ENCODE measurements at places on chromosomes 12 and 14. TPM values are rescaled to one million over a fixed set of nuclear protein-coding genes. Genes with fewer than 3 reads are reported as not detected.
A peak's percentile ranks its signal among the peaks of the same experiment; 100 is the strongest.

- no peak overlapping the region for H3K27ac ChIP-seq
- no peak overlapping the region for H3K4me3 ChIP-seq
- no peaks in the 10 kb centered on the region for H3K36me3 ChIP-seq
- no peak for DNase-seq
- H3K4me1 ChIP-seq = peaks cover 18% of the 10 kb centered on the region
These were observed 5.5 kb upstream of the CCDC197 start for GRCh38 chr14:93991649-93992048.

- no peak overlapping the region for H3K27ac ChIP-seq
- H3K4me1 ChIP-seq = peaks cover 50% of the 10 kb centered on the region
- H3K36me3 ChIP-seq = no peaks in the 10 kb centered on the region
- no peak for DNase-seq
- no peak overlapping the region for H3K4me3 ChIP-seq
- H3K27me3 ChIP-seq = no peaks in the 10 kb centered on the region
These were observed 3.8 kb downstream of the ACSS3 start for GRCh38 chr12:81081726-81082125.

DNA sequence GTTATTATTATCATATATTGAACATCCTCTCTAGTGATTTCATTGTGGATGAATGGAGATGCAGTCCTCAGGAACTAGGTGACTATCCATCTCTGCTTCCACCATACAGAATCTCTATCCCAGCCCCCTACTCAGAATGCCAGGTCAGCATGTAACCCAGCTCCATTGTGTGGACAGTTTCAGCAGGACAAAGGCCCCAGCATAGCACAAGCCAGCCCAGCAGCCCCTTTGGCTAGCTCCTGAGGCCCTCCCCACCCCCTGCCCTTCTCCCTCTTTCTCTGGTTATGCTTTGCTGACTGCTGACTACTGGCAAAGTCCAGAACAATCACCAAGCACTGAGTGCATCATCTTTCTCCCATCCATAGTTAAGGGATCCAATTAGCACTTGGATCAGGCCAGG lies 5.8 kb upstream of the SPRYD4 start:
- DNase-seq = peak; percentile 30
- no peaks in the 10 kb centered on the region for H3K36me3 ChIP-seq
- no peaks in the 10 kb centered on the region for H3K27me3 ChIP-seq
- peak overlapping the region; percentile 52 for H3K4me3 ChIP-seq

GRCh38 chr12:132484891-132485441 lies 5.0 kb upstream of the FBRSL1 start:
- peaks cover 40% of the 10 kb centered on the region for H3K27me3 ChIP-seq
- H3K36me3 ChIP-seq = no peaks in the 10 kb centered on the region
- H3K27ac ChIP-seq = no peak overlapping the region
- peaks cover 8% of the 10 kb centered on the region for H3K4me1 ChIP-seq
- no peak for DNase-seq

DNA sequence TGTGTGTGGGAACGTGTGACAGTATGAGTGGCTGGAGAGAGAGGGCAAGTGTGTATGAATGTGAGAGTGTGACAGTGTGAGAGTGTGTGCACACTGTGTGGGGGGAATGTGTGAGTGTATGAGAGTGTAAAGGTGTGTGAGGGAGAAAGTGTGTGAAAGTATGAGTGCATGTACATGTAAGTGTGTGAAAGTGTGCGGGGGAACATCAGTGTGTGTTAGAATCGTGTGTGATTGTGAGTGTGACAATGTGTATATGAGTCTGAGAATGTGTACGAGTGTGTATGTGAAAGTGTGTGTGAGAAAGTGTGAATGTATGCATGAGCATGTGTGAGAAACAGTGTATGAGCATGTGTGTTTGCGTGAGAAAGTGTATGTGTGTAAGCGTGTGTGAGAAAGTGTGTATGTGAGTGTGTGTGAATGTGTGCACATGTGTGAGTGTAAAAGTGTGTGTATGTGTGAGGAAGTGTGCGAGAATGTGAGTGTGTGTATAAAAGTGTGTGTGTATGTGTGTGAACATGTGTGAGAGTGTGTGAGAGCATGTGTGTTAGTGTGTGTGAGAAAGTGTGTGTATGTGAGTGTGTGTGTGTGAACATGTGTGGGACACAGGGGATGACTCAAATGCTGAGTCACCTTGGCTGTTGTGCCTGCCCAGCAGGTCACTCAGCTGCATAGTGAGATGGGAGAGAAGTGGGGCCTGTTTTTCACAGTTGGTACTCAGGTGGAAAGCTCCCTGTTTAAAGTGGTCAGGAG lies 220.5 kb upstream of the TBX3 start:
- no peaks in the 10 kb centered on the region for H3K36me3 ChIP-seq
- no peak overlapping the region for H3K4me3 ChIP-seq
- no peak overlapping the region for H3K27ac ChIP-seq
- no peaks in the 10 kb centered on the region for H3K27me3 ChIP-seq
- H3K4me1 ChIP-seq = no peaks in the 10 kb centered on the region
- no peak for DNase-seq

DNA sequence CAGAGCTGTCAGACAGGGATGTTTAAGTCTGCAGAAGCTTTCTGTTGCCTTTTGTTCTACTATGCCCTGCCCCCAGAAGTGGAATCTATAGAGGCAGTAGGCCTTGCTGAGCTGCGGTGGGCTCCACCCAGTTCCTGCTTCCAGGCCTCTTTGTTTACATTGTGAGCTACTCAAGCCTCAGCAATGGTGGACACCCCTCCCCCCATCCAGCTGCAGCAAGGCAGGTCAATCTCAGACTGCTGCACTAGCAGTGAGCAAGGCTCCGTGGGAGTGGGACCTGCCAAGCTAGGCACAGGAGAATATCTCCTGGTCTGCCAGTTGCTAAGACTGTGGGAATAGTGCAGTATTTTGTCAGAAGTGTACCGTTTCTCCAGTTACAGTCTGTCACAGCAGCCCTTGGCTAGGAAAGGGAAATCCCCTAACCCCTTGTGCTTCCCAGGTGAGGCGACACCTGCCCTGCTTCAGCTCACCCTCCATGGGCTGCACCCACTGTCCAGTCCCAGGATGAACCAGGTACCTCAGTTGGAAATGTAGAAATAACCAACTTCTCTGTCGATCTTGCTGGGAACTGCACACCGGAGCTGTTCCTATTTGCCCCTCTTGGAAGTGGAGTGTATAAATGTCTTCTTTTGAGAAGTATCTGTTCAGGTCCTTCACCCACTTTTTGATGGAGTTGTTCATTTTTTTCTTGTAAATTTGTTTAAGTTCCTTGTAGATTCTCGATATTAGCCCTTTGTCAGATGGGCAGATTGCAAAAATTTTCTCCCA lies 213.5 kb upstream of the SLC38A2 start:
- H3K27me3 ChIP-seq = no peaks in the 10 kb centered on the region
- peaks cover 29% of the 10 kb centered on the region for H3K4me1 ChIP-seq
- peak overlapping the region; percentile 57 for H3K27ac ChIP-seq
- peak; percentile 45 for DNase-seq
- H3K36me3 ChIP-seq = peaks cover 41% of the 10 kb centered on the region

- H3K36me3 ChIP-seq = peaks cover 5% of the 10 kb centered on the region
- no peak overlapping the region for H3K27ac ChIP-seq
- no peak for DNase-seq
- no peaks in the 10 kb centered on the region for H3K4me1 ChIP-seq
- no peaks in the 10 kb centered on the region for H3K27me3 ChIP-seq
These were observed 157.1 kb downstream of the PLCZ1 start for GRCh38 chr12:18580706-18581105.

- peak overlapping the region; percentile 69 for H3K27ac ChIP-seq
- no peak overlapping the region for H3K4me3 ChIP-seq
- no peak for DNase-seq
- H3K36me3 ChIP-seq = peaks cover 11% of the 10 kb centered on the region
These were observed 11.6 kb upstream of the GXYLT1 start for GRCh38 chr12:42156232-42156631.

- H3K4me3 ChIP-seq = no peak overlapping the region
- no peak overlapping the region for H3K27ac ChIP-seq
- H3K27me3 ChIP-seq = peaks cover 58% of the 10 kb centered on the region
- H3K4me1 ChIP-seq = no peaks in the 10 kb centered on the region
- no peaks in the 10 kb centered on the region for H3K36me3 ChIP-seq
- no peak for DNase-seq
These were observed 9.3 kb upstream of the TMEM121 start for GRCh38 chr14:105517096-105517495.

- no peaks in the 10 kb centered on the region for H3K27me3 ChIP-seq
- no peaks in the 10 kb centered on the region for H3K36me3 ChIP-seq
- H3K4me3 ChIP-seq = no peak overlapping the region
- peaks cover 5% of the 10 kb centered on the region for H3K4me1 ChIP-seq
- DNase-seq = no peak
These were observed 9.5 kb upstream of the SAV1 start for GRCh38 chr14:50677527-50678063.

ANG gene
- total RNA-seq = 2.3 TPM

CLMN gene
- total RNA-seq = 8.9 TPM
